ENCODE measurements at places on chromosomes 16 and 17. TPM values are rescaled to one million over a fixed set of nuclear protein-coding genes. Genes with fewer than 3 reads are reported as not detected.

The CTF1 gene
- total RNA-seq, result not detected

The ZFPM1 gene
- 29.4 TPM for total RNA-seq

The DLX3 gene
- total RNA-seq, result not detected

- peaks cover 9% of the 10 kb centered on the region for H3K4me1 ChIP-seq
- peaks cover 71% of the 10 kb centered on the region for H3K27me3 ChIP-seq
- no peak overlapping the region for H3K27ac ChIP-seq
- H3K36me3 ChIP-seq, result peaks cover 2% of the 10 kb centered on the region
- no peak overlapping the region for H3K4me3 ChIP-seq
These were observed 250.3 kb downstream of the FOXL1 start for GRCh38 chr16:86828653-86829052.

DNA sequence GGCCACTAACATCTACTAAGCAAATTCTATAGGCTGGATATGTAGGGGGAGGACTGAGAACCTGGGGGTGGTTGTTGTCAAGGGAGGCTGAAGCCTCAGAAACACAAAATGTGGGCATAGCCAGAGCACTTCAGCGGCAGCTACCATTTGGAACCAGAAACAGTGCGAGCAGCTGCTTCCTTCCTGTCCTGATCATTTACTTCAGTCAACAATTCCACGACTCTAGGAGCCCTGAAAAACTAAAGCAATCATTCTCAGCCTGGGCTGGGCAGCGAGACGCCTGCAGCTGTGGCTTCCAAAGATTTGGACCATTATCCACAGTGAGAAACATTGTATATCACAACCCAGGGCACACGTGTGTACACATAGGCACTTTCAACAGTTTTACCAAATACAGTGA is 93.9 kb upstream of the WSCD1 start:
- no peak overlapping the region for H3K4me3 ChIP-seq
- H3K4me1 ChIP-seq, result no peaks in the 10 kb centered on the region
- DNase-seq, result no peak
- no peak overlapping the region for H3K27ac ChIP-seq
- no peaks in the 10 kb centered on the region for H3K36me3 ChIP-seq

DNA sequence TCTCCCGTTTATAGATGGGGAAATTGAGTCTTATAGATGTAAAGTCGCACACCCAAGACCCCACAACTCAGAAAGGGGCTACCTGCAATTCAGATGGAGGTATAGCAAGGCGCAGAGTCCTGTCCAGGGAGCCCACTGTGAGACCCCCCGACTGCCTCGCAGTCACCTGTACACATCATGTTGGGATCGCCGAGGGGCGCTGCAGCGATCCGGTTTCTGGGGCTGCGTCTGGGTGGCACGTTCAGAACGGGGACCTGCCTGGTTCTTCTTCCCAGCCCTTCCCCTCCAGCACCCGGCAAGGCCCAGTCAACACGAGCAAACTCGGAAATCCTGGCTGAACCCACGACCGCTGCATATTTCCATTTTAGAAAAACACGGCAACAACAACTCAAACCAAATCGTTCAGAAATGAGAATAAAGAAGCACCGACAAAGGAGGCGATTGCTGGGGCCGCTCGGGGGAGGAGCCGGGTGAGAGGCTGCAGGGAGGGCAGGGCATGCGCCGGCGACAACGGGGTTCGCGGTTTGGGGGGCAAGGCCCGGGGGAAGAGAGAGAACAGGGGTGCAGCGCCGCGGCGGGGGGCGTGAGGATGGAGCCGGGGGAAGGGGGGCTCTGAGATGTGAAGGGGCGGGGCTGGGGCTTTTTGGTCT is 643 bp downstream of the HSDL1 start:
- H3K27ac ChIP-seq, result peak overlapping the region; percentile 93
- H3K36me3 ChIP-seq, result no peaks in the 10 kb centered on the region
- peaks cover 13% of the 10 kb centered on the region for H3K27me3 ChIP-seq
- peak overlapping the region; percentile 97 for H3K4me3 ChIP-seq
- peaks cover 18% of the 10 kb centered on the region for H3K4me1 ChIP-seq
- DNase-seq, result peak; percentile 28

GRCh38 chr17:22233382-22233781 is 541.1 kb downstream of the KCNJ18 start:
- H3K4me1 ChIP-seq, result no peaks in the 10 kb centered on the region
- DNase-seq, result no peak
- no peaks in the 10 kb centered on the region for H3K36me3 ChIP-seq
- H3K27me3 ChIP-seq, result no peaks in the 10 kb centered on the region
- H3K4me3 ChIP-seq, result no peak overlapping the region
- no peak overlapping the region for H3K27ac ChIP-seq
